ENCODE measurements at places on chromosomes 16 and 17.

GRCh38 chr16:13158427-13158826 lies 257.0 kb downstream of the SHISA9 start:
- DNase-seq: no peak

- DNase-seq: no peak
These were observed 58.6 kb downstream of the PECAM1 start for GRCh38 chr17:64331931-64332493.

DNA sequence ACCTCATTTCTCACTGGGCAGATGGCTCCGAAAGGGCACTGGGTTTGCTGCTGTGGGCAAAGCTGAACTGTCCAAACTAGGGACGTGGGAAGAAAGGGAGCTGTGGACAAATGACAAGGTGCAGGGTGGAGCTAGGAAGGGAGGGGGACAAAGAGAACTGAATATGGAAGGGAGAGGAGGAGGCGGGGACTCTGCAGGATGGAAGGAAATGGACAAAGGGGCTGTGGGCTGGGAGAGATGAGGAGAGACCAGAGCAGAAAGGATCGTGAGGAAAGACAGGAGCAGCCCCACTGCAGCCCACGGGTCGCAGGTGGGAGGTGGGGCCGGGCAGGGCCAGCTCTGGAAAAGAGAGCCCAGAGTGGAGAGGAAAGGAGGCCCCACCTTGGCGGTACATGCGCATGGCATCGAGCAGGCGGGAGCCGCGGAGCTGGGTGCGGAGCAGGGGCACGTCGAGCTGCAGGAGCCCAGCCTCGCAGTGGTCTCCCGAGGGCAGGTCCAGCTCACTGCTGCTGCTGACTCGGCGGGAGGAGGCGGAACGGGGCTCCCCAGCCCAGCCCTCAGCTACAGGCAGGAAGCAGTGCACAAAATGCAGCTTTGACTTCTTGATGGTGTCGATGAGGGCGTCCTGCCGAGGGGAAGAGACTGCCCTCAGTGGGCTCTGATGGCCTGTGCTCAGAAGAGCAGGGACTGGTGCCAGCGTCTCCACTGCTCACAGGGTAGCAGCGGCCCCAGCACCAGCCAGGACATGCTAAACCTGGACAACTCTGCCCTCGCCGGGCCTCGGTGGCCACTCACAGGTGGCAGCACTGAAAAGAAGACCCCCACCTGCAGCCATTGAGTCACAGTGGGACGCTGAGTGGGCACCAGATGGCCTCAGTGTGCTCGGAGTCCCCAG lies 66.8 kb downstream of the PIPOX start:
- no peak for DNase-seq

DNA sequence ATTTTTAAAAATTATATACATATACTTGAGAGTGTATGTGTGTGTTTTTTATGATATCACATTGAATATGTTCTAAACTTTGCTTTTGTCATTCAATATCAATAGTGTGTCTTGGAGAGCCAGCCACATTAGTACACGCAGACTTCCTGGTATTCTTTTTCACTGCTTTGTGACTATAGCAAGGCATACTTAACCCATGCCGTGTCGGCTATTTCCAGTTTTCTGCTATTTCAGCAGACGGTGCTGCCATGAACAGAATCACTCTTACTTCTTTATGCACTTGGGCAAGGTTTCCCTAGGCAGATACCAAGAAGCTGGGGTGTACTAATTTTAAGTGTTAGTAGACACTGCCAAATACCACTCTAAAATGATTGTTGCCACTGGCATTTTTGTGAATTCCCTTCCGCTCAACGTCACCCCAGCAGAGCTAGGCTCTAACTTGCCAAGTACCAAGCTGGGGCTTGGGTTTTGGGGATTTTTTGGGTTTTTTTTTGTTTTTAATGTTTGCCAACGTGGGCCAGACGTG lies 134.9 kb downstream of the SOCS1 start:
- no peak for DNase-seq

GRCh38 chr16:11128211-11129141 lies 127.5 kb downstream of the SOCS1 start:
- peak; percentile 83 for DNase-seq

- DNase-seq: no peak
These were observed 53.7 kb downstream of the IQCK start for GRCh38 chr16:19771796-19772195.

- DNase-seq: no peak
These were observed 19.0 kb downstream of the IRF8 start for GRCh38 chr16:85917959-85918358.

GRCh38 chr17:68399638-68400403 lies 57.5 kb downstream of the WIPI1 start:
- peak; percentile 62 for DNase-seq

- peak; percentile 53 for DNase-seq
These were observed 45.0 kb upstream of the USP7 start for GRCh38 chr16:9008601-9009260.

- no peak for DNase-seq
These were observed 7.2 kb downstream of the MRPL58 start for GRCh38 chr17:75019710-75020109.

DNA sequence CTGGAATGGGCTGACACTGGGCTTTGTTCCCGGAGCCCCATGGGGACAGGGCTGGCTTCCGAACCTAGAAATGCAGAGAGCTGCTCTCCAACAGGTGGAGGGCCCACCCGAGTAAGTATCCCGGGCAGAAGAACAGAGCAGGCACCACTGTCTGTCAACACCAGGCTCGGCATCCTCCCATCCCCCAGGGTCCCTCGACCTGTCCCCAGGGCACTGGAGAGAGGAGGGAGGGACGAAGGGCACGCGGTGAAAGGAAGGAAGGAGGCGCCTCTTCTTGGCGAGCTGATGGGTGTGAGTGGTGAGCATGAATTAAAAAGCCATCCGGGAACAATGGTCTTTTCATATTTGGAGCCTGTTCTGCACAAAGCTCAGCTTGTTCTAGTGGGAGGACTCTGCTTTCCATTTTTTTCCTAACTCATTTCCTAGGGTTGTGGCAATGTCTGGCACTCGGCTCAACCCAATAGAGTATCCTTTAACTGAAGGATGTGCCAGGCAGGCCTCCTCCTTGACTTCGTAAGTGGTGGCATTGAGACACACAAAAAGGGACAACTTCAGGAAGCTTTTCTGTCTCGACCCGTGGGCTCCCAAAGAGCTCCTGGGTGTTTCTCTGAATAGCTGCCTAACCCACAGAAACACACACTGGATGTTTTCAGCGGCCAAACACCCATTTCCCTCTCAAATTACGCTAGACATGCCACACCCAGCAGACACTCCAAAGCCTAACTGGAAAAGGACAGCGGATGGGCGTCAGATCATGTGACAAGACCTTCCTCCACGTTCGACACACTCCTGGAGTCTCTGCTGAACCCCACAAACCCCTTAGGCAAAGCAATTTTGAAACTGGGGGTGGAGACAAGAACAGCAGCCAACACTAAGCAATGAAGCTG lies 47.7 kb downstream of the ZFHX3 start:
- no peak for DNase-seq

- DNase-seq: no peak
These were observed 2.4 kb upstream of the C16orf54 start for GRCh38 chr16:29747947-29748759.

DNA sequence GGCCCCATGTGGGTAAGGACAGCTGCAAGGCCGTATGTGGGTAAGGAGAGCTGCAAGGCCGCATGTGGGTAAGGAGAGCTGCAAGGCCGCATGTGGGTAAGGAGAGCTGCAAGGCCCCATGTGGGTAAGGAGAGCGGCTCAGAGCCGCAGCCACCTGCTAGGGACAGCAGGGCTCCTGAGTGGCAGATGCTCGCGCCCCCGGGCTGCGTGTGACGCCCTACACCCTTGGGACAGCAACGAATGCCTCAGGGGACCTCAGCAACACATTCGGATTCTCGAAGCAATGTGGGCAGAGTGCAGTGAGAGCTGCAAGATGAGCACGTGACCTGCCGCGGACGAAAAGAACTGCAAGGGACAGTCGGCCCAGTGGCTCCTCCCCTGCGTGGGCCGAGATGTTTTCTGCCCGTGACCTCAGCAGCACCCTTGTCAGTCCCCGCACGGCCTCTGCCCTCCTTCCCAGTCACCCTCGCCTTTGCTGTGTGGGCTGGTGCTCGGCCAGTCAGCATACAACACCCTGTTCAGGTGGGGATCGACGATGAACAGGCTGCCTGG lies 9.6 kb upstream of the SLC38A8 start:
- DNase-seq: no peak

DNA sequence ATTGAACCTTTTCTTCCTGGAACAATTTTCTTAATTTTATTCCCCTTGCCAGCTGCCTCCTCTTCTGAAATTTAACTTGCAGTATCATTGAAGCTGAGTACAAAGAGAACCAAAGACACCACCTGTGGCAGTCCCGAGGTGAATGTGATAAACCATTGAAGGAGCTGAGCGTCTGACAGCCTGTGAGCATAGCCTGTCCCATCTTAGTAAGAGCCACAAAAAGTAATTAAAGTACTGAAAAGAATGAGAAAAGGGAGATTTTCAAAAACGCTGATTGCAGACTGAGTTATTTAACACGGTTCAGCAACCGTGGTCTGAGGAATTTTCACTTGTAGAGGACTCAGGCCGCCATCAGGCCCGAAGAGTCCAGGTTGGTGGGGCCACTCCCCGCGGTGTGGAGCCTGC lies 27.2 kb upstream of the ST6GALNAC1 start:
- DNase-seq: no peak

GRCh38 chr16:56414366-56414765 lies 11.0 kb downstream of the AMFR start:
- DNase-seq: no peak

DNA sequence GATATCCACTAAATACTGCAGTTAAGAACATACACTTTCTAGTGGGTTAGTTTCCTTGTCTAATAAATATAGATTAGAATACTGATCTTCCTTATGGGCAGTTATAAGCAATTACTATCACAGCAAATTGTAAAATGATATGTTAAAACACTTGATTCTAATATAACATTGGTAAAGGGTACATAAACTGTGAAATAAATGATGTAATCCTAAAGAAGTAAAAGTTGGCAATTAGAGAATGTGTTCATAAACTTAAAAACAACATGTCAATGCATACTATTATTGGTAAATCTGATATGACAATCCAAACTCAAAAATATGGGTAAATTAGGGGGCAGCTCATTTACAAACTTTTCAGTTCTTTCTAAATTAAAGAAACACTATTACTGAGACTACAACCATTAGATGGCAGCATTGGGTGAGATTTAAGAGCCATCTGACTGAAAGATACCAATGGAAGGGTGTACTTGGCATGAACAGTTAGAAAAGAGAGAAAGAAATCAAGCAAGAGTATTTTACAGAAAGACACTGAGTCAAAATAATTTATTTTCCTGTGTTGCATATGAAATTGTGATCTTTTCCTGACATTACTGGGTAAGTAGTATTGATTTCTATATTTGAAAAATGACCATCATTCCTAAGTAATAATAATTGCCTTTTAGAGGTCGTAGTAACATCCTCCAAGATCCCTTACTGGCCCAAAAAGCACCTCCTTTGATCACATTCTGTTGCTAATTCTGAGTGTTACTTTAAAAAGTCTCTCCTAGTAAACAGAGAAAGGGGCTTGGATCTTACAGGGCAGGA lies 119.6 kb downstream of the SPAG9 start:
- peak; percentile 80 for DNase-seq

GRCh38 chr17:45790296-45790922 lies 6.3 kb downstream of the CRHR1 start:
- no peak for DNase-seq

GRCh38 chr17:31136319-31136718 lies 41.5 kb downstream of the NF1 start:
- no peak for DNase-seq

DNA sequence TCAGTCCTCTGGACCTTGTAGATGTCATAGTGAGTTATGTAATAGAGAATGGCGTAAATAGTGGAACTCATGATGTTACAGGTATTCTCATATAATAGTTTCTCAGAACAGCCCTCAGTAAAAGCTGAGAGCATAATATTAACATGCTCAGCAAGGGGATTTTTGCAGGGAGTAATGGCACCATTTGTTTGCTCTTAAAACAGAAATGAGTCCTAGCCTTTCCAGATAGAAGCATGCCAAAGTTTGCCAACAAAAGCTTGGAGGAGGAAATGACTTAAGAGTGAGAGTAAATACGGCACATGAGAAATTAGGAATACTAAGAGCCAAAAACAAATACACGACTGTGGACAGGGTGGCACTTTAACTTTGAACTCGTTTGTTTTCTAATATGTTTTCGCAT lies 198.4 kb downstream of the ANKFN1 start:
- no peak for DNase-seq

DNA sequence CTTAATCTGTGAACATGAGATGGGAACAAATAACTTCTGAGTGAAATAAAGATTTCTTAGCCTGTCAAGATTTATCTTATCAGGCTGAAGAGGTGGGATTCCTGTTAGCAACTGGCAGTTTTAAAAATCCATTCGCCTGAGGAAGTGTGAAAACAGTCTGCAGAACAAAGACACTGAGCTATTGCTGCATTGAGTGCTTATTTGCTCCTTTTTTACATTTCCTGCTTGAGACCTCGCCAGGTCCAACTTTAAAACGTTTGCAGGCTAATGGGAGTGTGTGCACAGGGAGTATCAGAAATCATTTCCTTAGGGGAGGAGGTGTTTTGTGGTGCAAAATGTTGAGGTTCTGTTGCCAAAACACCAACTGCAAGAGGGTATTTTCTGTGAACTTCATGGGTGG lies 957.8 kb upstream of the RBFOX1 start:
- no peak for DNase-seq

DNA sequence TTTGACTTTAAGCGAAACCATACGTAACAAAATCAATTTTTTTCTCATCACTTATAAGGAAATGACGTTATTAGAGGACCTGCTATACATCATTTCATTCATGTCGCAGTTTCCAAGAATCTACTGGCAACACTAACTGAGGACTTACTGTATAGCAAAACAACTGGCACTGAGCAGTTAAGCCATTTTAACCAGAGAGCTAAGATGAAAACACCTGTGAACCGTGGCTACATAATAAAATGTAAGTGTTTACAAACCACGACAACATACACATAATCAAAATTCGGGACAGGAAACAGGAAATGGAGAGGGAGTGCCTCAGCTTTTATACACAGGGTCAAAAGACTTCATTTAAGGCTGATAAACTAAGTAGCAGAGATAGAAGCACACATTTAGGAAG lies 29.5 kb downstream of the METTL16 start:
- no peak for DNase-seq

DNA sequence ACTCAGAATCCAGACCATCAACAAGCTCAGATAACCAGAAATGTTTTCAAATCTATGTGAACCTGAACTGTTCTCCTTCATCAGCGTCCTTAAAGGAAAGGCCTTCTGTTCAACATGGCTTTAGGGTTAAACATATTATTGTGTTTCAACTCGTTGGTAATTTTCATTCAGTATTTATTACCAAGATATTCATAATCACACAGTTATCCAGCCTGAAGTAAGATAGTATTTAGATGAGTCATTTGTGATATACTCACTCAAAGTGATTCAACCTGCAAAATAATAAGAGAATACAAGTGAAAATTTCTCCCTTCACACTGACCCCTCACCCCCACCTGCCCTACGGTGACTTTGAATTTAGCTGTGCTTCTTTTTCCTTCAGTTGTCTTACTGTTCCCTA lies 3.0 kb downstream of the CYLD start:
- peak; percentile 36 for DNase-seq

GRCh38 chr16:85882181-85882810 lies 16.7 kb upstream of the IRF8 start:
- DNase-seq: no peak

- peak; percentile 82 for DNase-seq
These were observed 188.2 kb downstream of the FTO start for GRCh38 chr16:53892155-53892554.

- DNase-seq: no peak
These were observed 33.9 kb downstream of the GNAO1 start for GRCh38 chr16:56225017-56225742.

- peak; percentile 58 for DNase-seq
These were observed 36.2 kb downstream of the RGS9 start for GRCh38 chr17:65173284-65173793.
